ENCODE measurements at places on chromosomes 2 and 18.

DNA sequence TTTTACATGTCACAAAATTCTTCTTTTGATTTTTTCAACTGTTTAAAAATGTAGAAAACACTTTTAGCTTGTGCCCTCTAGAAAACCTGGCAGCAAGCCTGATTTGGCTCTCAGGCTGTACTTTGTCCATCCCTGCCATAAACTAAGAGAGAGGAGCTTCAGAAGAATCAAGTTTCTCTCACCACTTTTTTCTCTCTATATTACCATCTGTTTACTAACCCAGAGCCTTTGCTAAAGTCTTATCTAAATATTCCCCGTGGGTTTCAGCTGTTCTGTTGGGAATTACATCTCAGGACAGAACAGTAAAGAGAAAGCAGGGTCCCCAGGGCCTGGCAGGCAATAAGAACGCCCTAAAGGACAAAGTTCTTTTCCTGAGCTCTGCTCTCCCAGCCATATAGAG is 409.1 kb upstream of the CRIM1 start:
- no peak for DNase-seq

DNA sequence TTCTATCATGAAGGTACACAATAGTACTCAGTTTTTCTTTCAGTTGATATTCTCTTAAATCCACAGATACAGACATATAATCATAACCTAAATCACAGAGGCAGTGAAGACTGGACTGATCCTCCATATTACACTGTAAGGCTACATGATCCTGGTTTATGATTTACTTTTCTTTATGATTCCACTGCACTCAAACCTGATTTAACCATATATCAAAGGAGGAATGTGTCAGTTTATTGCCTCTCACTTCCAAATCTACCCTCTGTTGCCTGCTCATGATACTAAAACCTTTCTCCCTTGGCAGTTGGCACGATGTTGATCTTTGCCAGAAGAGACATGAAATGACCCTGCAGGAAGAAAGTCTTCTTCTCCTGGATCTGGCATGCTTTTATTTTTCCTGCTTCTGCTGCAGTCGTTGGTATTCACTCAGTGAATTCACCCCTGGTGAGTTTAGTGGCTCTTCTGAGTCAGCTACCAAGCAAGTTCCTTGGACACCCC is 426.4 kb downstream of the MBD2 start:
- no peak for DNase-seq

GRCh38 chr2:96342085-96342484 is 6.5 kb downstream of the NCAPH start:
- peak; percentile 47 for DNase-seq

DNA sequence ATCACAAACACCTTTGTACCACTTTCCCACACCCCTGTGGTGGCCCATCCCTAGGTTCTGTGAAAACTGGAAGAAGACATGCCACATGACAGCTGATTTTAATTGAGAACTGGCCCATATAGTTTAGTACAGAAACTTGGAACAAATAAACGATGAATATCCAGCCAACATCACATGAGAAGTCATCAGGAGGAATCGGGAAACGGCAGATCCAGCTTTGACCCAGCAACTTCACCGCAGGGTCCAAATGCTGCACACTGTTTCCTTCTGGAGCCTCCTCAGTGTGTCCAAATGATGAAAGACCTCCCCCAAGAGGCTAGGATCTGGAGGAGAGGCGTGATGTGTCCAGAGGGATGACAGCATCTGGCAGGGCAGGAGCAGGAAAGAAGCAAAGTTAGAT is 75.5 kb downstream of the COPS8 start:
- DNase-seq, result no peak

- DNase-seq, result peak; percentile 86
Measured at GRCh38 chr2:162297925-162298552, 20.4 kb downstream of the IFIH1 start.

DNA sequence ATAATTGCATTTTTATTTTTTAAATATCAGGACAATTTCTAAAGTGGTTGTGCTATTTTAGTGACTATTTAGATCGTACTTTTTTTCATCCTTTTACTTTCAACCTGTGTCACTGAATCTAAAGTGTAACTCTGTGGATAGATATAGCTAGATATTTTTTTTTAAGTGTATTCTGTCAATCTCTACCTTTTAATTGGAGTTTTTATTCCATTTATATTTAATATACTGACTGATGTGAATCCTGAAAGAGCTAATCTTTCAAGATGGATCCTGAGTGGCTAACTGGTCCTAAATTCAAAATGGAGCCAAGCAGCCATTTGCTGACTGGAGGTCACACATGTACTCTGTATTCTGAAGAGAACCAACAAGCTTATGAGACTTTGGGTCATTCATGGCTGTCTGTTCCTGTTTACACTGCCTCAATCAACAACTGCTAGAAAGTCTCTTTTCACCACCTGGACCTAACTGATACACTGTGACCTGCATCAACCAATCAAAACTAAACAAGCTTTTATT is 4.6 kb upstream of the PSMD14 start:
- no peak for DNase-seq

DNA sequence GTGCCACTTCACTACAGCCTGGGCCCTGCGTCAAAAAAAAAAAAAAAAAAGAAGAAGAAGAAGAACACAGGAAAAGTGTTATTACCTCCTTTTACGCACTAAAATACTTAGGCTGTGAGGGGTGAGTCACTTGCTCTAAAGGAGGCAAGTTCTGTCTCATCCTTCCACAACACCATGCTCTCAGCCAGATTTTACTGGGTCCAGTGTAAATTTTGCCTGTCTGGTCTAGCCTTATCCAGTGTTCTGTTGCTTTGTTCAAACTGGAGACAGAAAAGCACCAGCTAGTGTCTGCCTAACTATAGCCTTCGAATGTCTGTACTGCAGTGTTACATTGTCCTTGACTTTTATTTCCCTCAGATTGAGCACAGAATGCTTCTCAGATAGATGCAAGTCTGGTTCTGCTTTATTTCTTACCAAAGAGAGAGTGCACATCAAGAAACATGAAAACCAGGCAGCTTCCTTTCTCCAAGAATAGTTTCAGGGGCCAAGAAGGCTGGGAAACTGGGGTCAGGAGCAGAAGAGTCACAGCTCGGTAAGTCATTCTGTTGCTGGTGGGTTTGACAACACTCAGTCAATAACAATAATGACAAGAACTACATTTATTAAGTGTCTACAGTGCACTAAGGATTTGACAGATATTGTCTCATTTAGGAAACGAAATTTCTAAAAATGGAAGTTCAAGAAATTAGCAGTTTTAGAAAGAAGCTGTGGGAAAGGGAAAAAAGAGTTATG is 3.1 kb upstream of the MSGN1 start:
- no peak for DNase-seq

DNA sequence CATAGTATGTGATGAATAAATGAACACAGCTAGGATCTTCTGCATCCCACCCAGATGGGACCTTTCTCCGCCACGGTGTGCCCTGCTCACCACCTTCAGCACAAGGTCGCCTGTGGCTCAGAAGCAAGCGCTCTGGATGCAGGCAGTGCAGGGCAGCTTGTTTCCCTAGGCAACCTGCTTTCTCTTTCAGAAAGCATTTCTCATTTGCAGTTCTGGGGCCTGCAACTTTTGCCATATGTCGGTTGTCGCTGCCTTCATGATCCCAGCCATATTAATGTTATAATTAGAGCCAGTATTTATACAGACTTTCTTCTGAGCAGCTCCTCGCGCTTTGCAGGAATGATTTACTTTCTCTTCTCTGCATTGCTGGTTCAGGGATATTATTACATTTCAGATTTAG is 692.8 kb downstream of the RNF144A start:
- no peak for DNase-seq

- DNase-seq, result no peak
Measured at GRCh38 chr18:21703241-21703820, 1.2 kb downstream of the ABHD3 start.

DNA sequence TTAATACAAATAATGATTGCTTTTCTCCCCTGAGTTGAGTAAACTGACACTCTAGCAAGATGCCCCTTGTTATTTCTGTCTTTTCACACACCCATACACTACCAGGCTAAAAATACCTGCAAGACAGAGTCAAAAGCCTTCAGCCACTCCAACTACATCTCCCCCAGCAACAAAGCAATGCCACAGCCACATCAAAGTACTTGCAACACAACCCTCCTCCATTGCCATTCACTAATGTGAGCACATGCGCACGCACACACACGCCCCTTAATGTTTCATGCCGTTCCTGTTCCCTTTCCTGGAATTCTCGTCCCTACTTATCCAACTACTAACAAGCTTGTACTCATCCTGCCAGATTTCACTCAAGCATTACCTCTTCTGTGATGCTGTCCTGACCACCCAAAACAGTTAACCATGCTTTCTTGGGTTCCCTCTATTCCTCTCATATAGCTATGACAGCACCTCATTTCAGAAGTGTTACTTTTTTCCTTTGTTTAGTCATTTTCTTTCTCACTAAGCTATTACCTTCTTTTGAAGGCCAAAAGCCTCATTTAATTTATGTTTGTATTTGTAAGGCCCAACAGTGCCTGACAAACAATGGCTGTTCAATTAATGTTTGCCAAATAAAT is 29.6 kb downstream of the SLC25A12 start:
- DNase-seq, result no peak

GRCh38 chr2:207352978-207353671 is 176.6 kb upstream of the CREB1 start:
- peak; percentile 45 for DNase-seq

- no peak for DNase-seq
Measured at GRCh38 chr18:28007841-28008240, 169.1 kb downstream of the CDH2 start.
